Suprapubic skin (tissue), 4 donors: ENCODE measurements at places on chromosomes 16 and 17. TPM values are rescaled to one million over a fixed set of nuclear protein-coding genes. Genes with fewer than 3 reads are reported as not detected.

The AGRP gene
- not detected for total RNA-seq

GRCh38 chr16:16917191-16917785, 538.3 kb downstream of the NPIPA7 start:
- H3K27me3 ChIP-seq: peaks cover 18% of the 10 kb centered on the region
- H3K4me1 ChIP-seq: no peaks in the 10 kb centered on the region
- H3K36me3 ChIP-seq: no peaks in the 10 kb centered on the region

The VMO1 gene
- total RNA-seq: not detected

DNA sequence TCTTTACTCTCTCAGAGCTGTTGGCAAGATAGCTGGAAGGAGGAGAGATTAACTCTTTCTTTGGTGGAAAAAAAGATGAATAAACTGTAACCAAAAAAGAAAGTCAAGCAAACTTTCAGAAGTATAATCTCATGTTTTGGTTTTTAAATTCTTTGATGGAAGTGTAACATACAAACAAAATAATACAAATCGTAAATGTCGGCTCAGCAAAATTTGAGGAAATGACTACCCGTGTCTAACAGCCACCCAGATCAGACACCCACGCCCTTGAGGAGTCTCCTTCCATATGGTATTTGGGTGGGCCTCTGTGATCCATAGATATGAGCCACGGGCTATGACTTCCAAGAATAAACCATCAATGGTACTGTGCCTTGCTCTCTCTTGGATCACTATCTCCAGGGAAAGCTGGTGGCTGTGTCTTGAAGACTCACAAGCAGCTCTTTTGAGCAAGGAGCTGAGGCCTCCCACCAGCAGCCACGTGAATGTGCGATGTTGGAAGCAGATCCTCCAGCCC, 9.6 kb upstream of the CD300C start:
- H3K36me3 ChIP-seq: no peaks in the 10 kb centered on the region
- H3K27ac ChIP-seq: no peak overlapping the region
- peaks cover 11% of the 10 kb centered on the region for H3K27me3 ChIP-seq
- DNase-seq: no peak

DNA sequence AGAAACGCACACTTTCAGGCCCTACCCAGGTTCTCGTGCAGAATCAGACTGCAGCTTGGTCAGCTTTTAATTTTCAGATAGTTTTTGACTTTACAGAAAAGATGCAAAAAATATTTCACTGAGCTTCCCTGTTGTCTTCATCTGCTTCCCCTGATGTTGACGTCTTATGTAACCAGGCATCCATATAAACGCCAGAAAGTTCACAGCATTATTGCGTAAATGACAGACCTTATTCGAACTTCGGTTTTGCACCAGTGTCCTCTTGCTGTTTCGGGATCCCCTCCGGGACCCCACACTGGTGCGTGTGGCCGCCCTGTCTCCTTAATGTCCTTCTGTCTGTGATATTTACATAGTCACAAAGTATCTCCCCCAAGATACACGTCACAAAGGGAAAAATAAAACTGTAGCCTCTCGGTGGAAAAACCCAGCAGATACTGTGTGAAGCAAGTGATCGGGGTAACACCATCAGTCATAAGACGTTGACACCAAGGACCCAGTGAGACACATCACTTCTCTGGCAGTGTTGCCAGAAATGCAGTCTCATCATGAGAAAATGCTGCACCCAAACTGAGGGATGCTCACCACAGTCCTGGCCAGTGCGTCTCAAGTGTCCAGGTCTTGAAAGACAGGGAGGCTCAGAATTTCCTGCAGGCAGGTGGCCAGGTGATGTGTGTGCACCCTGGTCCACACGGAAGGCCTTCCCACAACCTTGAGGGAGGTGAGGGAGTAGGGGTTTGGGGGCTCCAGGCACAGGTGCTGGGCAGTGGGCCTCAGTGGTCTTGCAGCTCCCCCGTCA, 4.3 kb downstream of the BANP start:
- peaks cover 47% of the 10 kb centered on the region for H3K4me1 ChIP-seq
- no peak overlapping the region for H3K4me3 ChIP-seq
- H3K27ac ChIP-seq: peak overlapping the region; percentile 13
- no peak for DNase-seq
- no peaks in the 10 kb centered on the region for H3K27me3 ChIP-seq
- no peaks in the 10 kb centered on the region for H3K36me3 ChIP-seq

DNA sequence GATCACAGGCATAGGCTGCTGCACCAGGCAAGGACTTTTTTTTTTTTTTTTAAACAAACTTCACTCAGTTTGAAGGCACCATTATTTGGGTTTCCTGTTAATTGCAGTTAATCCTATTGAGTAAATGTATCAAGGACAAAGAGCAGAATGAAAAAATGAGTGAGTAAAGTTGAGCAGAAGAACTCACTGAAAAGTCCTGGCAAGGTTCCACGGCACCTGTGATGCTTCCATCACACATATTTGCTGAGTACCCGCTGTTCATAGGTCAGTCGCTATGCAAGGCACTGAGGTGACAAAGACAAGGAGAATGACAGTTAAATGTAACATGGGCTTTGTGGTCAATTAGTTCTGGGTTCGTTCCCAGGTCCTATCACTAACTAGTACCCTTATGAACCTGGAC, 670.0 kb downstream of the MAF start:
- H3K36me3 ChIP-seq: no peaks in the 10 kb centered on the region
- no peak overlapping the region for H3K4me3 ChIP-seq
- peaks cover 7% of the 10 kb centered on the region for H3K4me1 ChIP-seq
- H3K27ac ChIP-seq: no peak overlapping the region

The TTLL6 gene
- not detected for total RNA-seq

- peaks cover 6% of the 10 kb centered on the region for H3K27me3 ChIP-seq
- H3K4me3 ChIP-seq: no peak overlapping the region
- no peaks in the 10 kb centered on the region for H3K4me1 ChIP-seq
- no peak for DNase-seq
- H3K36me3 ChIP-seq: no peaks in the 10 kb centered on the region
These were observed 25.5 kb upstream of the CACNG5 start for GRCh38 chr17:66809408-66809807.

The IQCK gene
- total RNA-seq: 10.7 TPM

DNA sequence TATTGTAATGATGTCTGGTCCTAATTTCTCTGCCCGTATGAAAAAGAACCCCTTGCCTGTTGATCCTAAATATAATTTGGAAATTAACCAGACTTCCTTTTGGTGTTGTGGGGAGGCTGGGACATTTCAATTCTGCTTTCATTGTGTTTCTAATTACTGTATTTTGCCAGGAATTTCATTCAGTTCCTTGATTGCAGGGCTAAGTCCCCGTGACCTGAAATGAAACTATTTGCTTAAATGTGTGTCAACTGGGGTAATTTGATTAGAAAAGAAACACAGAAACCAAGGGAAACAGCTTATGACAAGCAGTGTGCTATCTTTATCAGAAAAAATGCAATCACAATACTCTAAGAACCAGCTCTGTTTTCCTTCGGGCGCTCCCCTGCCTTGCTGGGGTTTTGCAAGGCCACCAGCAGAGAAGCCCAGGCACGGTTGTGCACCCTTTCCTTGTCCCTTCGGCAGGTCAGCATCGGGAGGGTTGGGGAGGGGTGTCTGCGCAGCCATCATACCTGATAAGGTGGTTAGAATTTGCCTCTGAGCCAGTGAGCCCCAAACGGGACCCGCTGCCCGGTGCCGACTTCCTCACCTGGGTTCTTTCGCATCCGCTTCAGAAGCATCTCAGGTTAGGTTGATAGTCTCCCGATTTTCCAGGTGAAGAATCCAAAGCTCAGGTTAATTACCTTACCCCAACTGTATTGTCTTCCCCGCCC, 19.4 kb downstream of the KLHL36 start:
- no peaks in the 10 kb centered on the region for H3K27me3 ChIP-seq
- no peak overlapping the region for H3K4me3 ChIP-seq
- H3K4me1 ChIP-seq: no peaks in the 10 kb centered on the region
- H3K27ac ChIP-seq: no peak overlapping the region
- no peak for DNase-seq

The TMEM235 gene
- not detected for total RNA-seq

DNA sequence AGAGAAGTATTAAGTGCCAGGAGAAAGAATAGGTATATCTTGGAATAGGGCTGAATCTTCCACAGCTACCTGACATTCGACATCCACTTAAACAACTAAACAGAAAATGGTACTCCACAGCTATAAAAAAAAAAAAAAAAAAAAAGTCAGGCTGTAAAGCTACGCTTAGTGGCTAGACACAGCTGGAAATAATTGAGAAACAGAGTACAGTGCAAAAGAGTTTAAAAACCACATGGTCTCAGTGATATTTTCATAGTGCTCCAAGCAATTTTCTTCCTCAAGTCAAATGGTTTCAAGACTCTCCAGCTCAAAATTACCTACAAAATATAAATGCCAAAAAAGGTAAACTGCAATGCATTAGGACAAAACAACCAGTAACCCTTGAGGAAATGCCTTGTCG, 607.1 kb downstream of the KCNJ2 start:
- no peak for DNase-seq
- H3K4me3 ChIP-seq: no peak overlapping the region
- H3K27ac ChIP-seq: no peak overlapping the region
- H3K27me3 ChIP-seq: no peaks in the 10 kb centered on the region
- H3K4me1 ChIP-seq: no peaks in the 10 kb centered on the region

The GDPD1 gene
- total RNA-seq: 1.8 TPM

- H3K4me3 ChIP-seq: no peak overlapping the region
- no peaks in the 10 kb centered on the region for H3K27me3 ChIP-seq
- peaks cover 4% of the 10 kb centered on the region for H3K4me1 ChIP-seq
- H3K27ac ChIP-seq: no peak overlapping the region
These were observed 89.5 kb downstream of the MARF1 start for GRCh38 chr16:15553313-15554088.

The KRT15 gene
- total RNA-seq: 690 TPM
